Metanephros (tissue), 2 donors: ENCODE measurements at places on chromosomes 12 and 14. TPM values are rescaled to one million over a fixed set of nuclear protein-coding genes. Genes with fewer than 3 reads are reported as not detected.

The PTCSC3 gene
- not detected for total RNA-seq

The MYO1A gene
- total RNA-seq, result 0.64 TPM

The KRT2 gene
- not detected for total RNA-seq

The ACACB gene
- total RNA-seq, result 54.4 TPM

The KCNC2 gene
- 2.2 TPM for total RNA-seq

The OR4K13 gene
- not detected for total RNA-seq

The LRTM2 gene
- total RNA-seq, result 0.35 TPM

The KRT78 gene
- not detected for total RNA-seq

The ATP2B1 gene
- 98.8 TPM for total RNA-seq

The OLR1 gene
- 3.0 TPM for total RNA-seq

The RNASE3 gene
- total RNA-seq, result 3.3 TPM

The NKX2-1 gene
- not detected for total RNA-seq

The KIF5A gene
- 0.35 TPM for total RNA-seq

The HOXC12 gene
- total RNA-seq, result not detected

The DCAF11 gene
- 145 TPM for total RNA-seq

The AKAP6 gene
- total RNA-seq, result 17.8 TPM

The BICDL1 gene
- 35.6 TPM for total RNA-seq

The RTN1 gene
- 7.9 TPM for total RNA-seq

The CRIP1 gene
- total RNA-seq, result 32.8 TPM

The SAMD15 gene
- total RNA-seq, result 5.3 TPM

The PSMB5 gene
- 126 TPM for total RNA-seq

The MTHFD1 gene
- total RNA-seq, result 50.9 TPM

The RBM19 gene
- 31.4 TPM for total RNA-seq

The CD27 gene
- 0.12 TPM for total RNA-seq

The SPATA7 gene
- 25.7 TPM for total RNA-seq

The CFAP54 gene
- total RNA-seq, result 8.5 TPM

The KLRB1 gene
- 1.8 TPM for total RNA-seq

The NXPH4 gene
- total RNA-seq, result 8.5 TPM

The DIO2 gene
- total RNA-seq, result 4.4 TPM

The PTPRB gene
- 40.4 TPM for total RNA-seq

The NKX2-8 gene
- not detected for total RNA-seq

The CACNA2D4 gene
- total RNA-seq, result 2.6 TPM

The CPM gene
- 28.6 TPM for total RNA-seq

The GLIPR1L1 gene
- not detected for total RNA-seq

The AKAP5 gene
- total RNA-seq, result 4.6 TPM

The RASSF3 gene
- 21.8 TPM for total RNA-seq

The MYF6 gene
- 23.4 TPM for total RNA-seq

The KERA gene
- 2.7 TPM for total RNA-seq

The CD163L1 gene
- total RNA-seq, result 5.8 TPM

The TSPAN8 gene
- total RNA-seq, result 23.5 TPM

The R3HDM2 gene
- total RNA-seq, result 51.6 TPM

The OR5AU1 gene
- not detected for total RNA-seq

The RNASE7 gene
- total RNA-seq, result 0.18 TPM

The LMNTD1 gene
- not detected for total RNA-seq

The KRT7 gene
- 43.1 TPM for total RNA-seq

The SERPINA3 gene
- 0.29 TPM for total RNA-seq

The KRT73 gene
- not detected for total RNA-seq

The EVL gene
- total RNA-seq, result 66.4 TPM

The ANKLE2 gene
- total RNA-seq, result 47.8 TPM

The ACOT4 gene
- total RNA-seq, result 2.4 TPM

The SPTSSA gene
- total RNA-seq, result 13.4 TPM

The TCL1B gene
- 0.23 TPM for total RNA-seq

The SLC22A17 gene
- total RNA-seq, result 81.9 TPM

The LMO3 gene
- total RNA-seq, result 5.5 TPM

The SERPINA9 gene
- not detected for total RNA-seq
